ENCODE measurements at places on chromosomes 13 and 19. TPM values are rescaled to one million over a fixed set of nuclear protein-coding genes. Genes with fewer than 3 reads are reported as not detected.

The ZNF497 gene
- 0.87 TPM for total RNA-seq

The ACP4 gene
- total RNA-seq: not detected

The UHRF1 gene
- total RNA-seq: 3.4 TPM

The CABP5 gene
- not detected for total RNA-seq

Measured in aorta (tissue), 5 donors.